ENCODE measurements at places on chromosomes 2 and 18.

DNA sequence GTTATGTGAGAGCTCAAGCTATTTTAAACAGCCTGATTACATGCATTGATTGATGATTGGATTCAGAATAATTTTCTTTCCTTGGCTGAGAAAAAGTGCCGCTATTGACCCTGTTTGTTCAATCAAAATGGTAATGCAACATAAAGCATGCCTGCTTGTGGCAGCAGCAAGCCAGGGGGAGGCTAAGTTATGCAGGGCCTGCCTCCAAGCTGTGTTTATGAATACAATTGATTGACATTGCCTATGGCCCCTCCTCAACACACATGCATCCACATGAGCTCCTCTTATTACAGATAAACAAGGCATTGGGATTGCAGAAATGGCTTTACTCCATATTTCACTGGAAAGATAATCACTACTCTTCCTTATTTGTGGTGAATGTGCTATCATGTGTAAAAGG lies 395.6 kb downstream of the TDRD15 start:
- DNase-seq = no peak

GRCh38 chr2:174184504-174184903 lies 63.8 kb downstream of the OLA1 start:
- DNase-seq = no peak

DNA sequence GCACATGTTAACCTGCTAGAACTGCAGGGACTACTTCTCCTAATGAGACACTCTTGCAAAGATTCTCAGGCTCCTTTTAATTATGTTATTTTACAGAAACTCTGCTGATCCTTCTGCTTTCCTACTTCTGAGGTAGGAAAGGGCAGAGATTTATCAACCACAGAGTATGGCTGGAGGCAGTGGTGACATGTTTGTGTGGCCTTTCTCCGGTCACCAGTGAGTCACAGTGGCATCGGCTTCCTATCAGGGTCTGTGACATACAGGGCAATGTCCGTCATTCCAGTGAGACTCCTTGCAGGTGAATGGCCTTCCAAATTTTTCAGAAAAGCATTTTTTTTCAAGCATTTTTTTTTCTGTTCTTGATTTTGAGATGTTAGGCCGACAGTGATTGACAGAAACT lies 180.7 kb upstream of the LYPD1 start:
- no peak for DNase-seq

GRCh38 chr2:208006833-208007232 lies 18.5 kb downstream of the PLEKHM3 start:
- DNase-seq = no peak

- no peak for DNase-seq
Measured at GRCh38 chr2:170101789-170102188, 76.2 kb upstream of the MYO3B start.

- DNase-seq = no peak
Measured at GRCh38 chr2:177679611-177680605, 287.3 kb downstream of the AGPS start.

Measured in NCI-H2029 treated with DMSO at 0.1 percent for 48 hours (cell line).